ENCODE measurements at places on chromosomes 3 and 15.
A peak's percentile ranks its signal among the peaks of the same experiment; 100 is the strongest.

DNA sequence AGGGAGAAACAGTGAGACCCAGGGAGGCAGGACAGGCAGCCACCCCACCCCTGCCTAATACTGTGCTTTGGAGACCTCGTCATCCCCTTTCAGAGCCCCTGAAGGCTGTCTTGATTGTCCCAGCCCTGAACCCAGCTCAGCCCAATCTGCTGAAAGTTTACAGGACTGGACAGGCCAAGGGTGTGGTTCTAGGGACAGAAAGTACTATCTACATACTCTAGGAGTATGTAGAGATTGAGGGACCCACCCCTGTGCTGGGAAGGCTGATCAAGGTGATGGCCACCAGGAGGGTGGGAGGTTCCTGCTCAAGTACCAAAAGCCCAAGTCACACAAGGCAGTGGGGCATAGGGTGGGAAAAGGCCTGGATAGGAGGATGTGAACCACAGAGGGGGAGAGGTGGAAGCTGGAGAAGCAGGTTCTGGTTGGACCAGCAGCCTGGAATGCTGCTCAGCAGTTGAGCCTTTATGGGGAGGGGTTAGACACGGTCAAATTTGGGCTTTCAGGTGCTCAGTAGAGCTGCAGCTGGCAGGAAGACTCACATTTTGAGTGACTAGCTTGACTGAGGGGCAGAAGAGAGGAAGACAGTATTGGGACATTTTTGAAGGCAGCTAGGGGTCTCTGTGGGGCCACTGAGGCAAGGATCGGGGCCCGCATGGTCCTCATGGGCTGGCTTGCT lies 6.7 kb downstream of the NBEAL2 start:
- no peak for DNase-seq

- no peak for DNase-seq
Observed at GRCh38 chr15:60737217-60737616, 258.3 kb upstream of the ICE2 start.

DNA sequence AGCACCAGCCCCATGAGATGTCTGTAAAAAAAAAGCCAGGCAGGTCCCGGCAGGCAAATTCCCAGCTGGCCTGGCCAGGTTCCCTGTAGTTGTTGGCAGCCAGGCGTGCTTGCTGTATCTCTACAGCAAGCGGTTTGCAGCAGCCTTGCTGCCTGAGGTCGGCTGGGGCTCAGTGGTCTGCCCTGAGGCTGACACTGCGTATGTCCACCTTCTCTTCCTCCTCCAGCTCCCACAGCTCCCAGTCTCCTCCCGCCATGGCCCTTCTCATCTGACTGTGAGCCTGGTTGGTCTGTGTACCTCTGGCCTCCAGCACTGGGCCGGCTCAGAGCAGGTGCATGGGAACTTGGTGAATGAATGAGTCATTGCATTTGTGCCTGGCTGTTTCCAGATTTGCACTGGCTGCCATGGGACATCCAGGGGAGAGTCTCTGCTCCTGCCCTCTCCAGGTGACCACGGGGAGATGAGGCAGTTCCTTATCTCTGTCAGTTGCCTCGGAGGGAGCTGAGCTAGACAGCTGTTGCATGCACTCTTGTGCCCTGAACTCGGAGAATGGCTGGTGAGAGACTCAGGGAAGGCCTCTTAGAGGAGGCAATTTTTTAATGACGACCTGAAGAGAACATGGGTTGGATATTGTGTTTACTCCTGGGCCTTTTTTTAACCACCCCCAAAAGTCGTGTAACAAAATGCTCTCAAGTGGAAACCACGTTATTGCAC lies 43.0 kb downstream of the SPSB4 start:
- no peak for DNase-seq

DNA sequence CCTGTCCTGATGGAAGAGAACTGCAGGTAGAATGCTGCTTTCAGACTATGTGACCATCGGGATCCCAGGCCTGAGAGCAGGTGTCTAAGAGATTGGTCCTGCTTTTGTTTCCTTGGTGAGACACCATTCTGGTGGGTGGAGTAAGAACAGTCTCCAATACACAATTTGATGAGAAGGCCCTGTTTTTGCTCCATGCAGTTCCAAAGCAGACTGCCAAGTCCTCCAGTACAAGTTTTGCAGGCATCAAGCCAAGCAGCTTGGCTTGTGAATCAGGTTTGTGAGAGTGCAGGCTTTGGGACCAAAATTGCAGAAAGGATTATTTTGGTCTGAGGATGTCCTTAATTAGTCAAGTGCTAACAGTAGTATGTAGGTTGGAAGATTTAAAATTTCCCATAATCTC lies 381.6 kb downstream of the FOXP1 start:
- peak; percentile 36 for DNase-seq

GRCh38 chr3:183579967-183580900 lies 24.7 kb upstream of the KLHL6 start:
- peak; percentile 19 for DNase-seq

- no peak for DNase-seq
Observed at GRCh38 chr15:42929306-42929848, 8.8 kb upstream of the TTBK2 start.

DNA sequence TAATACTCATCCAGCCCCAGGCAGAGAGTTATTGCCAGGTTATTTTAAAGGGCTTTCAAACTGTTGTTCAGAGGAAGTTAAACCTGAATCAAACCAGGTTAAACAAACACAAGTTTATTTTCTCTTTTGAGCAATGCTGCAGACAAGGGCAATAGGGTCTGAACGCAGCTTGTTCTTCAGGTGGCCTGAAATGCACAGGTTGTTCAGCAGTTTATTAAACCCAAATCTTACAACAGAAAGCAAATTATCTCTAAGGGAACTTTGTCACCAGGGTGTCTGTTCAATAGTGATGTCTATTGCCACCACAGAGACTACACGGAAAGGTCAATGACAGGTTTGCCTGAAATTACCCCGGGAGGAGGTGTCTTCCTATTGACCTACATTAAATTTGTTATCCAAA lies 134.0 kb downstream of the IL5RA start:
- DNase-seq: no peak

- DNase-seq: no peak
Observed at GRCh38 chr3:134620476-134621115, 30.2 kb downstream of the KY start.

Data from head of caudate nucleus (tissue), 42 donors.